Midbrain (tissue), 1 donor: ENCODE measurements at places on chromosomes 3 and 15.

DNA sequence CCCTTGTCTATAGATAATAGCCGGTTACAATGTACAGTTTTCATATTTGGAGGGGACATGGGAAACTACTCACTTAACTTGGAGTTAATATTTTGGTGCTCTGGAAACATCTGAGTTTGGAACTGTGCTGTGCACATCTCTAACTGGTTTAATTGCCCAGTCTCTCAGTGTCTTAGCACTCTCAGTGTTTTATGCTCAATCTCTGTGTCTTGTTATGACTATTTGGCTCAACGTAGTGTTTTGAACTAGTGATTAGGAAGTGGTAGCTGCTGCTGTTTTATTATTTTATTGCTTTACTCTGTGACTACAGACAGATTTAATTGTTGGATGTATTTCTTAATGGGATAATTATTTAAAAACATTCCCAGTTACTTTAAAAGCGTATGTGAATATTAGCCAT, 17.0 kb downstream of the FNDC3B start:
- DNase-seq = no peak

DNA sequence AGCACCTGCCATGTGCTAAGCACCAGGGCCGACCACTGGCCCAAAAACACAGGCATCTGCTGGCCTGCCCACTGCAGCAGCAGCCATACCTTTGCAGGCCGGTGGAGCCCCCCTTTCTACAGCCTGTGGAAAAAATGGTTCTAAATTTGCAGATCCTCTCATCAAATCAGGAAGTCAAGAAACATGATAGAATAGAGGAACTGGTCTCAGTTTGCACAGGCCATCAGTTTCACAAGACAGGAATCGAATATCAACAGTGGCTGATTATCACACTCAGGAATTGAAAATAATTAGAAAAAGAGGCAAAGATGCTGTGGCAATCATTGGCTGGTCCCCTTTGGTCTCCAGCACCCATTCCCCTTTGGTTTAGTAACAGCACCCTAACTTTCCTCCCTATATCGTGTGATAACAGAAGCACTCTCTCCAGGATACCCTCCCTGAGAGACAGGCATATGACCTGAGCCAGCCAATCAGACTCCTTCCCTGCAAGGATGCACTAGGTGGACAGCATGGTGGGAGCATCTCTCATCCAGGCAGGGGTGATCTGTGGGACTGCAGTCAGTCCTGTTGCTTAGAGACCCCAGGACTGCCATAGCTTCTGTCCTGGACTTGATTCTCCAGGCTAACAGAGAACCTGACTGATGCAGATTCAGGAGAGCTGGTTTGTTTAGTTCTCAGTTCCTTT, 3.5 kb upstream of the PAK6 start:
- DNase-seq = peak; percentile 13

DNA sequence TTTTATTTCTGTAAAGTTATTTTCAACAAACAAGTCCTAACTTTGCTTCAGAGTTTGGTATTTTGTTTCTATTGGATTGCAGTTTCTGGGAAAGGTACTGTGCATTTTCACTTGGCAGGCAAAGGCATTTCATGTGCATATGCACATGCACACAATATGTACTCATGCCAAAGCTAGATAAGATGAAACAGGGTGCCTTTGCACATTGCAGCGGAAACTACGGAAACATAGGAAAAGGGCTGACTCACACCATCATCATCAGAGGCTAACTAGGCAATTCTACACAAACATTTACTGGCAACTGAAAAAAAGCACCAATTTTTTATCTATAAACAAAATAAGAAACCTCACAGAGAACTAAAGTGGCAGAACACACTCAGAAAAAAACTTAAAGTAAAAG, 550.6 kb upstream of the NECTIN3 start:
- DNase-seq = no peak

- DNase-seq = no peak
Observed at GRCh38 chr3:14773691-14774128, 45.1 kb upstream of the FGD5 start.

DNA sequence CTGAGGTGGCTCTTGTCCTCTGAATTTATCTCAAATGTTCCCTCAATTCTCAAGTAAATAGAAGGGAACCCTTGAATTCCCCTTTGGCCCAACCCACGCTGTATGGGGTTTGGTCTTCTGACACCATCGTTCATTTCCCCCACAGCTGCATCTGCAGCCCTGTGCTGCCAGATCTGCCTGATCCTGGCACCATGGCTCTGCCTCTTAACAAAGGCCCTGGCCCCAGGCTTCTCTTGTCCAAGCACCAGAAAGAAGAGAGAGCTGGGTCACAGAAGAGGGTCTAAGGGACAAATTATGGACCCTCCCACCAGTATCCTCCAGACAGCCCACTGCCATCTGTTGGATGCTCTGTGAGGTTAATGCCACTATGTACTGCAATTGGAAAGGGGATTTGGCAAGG, 1.8 kb downstream of the MAP1A start:
- DNase-seq = peak; percentile 56

- DNase-seq = no peak
Observed at GRCh38 chr3:195438371-195438770, 4.4 kb downstream of the ACAP2 start.

DNA sequence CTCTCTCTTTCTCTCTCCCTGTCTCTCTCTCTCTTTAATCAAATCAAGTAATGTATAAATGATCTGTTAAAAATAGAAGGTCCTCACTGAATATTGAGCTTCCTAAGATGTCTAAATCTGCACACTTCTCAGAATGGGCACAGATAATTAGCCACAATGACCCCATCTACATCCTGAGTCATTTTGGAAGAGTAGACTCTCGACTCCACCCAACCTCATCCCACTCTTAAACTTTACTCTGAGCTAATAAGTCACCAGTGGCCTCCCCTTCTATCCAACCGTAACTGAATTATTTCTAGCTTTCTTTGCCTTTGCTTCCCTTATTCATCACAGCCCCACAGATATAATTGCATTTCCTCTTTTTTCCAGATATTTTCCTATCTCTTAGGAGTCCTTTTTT, 326.5 kb upstream of the ZNF717 start:
- DNase-seq = no peak

DNA sequence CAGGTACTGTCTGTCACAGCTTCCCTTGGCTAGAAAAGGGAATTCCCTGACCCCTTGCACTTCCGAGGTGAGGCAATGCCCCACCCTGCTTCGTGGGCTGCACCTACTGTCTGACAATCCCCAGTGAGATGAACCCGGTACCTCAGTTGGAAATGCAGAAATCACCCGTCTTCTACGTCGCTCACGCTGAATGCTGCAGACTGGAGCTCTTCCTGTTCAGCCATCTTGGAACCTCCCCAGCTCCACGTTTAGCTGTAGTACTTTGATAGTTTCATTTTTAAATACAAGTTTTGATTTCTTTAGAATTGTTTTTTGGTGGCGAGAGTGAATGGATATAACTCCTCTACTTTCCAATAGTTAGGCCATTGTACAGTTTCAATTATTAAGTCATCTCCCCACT, 17.8 kb upstream of the HDGFL3 start:
- DNase-seq = no peak

- DNase-seq = no peak
Observed at GRCh38 chr3:148880681-148881080, 15.6 kb downstream of the CPA3 start.

DNA sequence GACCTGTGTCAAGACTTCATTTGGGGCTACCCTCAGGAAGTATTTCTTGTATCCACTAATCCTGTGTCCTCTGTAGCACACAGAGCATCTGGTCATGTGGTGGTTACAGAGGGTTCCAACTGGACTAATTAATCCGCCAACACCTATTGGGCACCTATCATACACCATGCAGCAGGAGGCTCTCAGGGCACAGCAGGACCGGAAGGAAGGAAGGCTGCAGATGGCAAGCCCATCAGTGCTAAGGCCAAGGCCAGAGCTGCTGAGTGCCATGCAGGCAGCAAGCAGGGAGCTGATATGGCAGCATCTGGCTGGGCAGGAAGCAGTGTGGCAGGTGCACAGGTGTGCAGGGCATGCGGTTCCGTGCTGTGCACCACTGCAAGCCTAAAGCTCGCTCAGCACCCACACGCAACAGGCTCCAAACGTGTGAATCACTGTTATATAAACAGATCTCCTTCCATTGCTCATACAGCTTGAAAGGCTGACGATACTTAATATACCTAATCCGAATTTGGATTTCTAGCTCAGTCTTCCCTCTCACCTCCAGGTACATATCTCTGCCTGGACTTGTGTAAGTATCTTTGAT, 64.4 kb upstream of the SNRPA1 start:
- no peak for DNase-seq

GRCh38 chr15:86267892-86268291, 188.2 kb downstream of the AGBL1 start:
- DNase-seq = no peak

- no peak for DNase-seq
Observed at GRCh38 chr3:159139326-159139725, 337.5 kb downstream of the MFSD1 start.

GRCh38 chr15:70892912-70893560, 410 bp downstream of the LRRC49 start:
- no peak for DNase-seq

DNA sequence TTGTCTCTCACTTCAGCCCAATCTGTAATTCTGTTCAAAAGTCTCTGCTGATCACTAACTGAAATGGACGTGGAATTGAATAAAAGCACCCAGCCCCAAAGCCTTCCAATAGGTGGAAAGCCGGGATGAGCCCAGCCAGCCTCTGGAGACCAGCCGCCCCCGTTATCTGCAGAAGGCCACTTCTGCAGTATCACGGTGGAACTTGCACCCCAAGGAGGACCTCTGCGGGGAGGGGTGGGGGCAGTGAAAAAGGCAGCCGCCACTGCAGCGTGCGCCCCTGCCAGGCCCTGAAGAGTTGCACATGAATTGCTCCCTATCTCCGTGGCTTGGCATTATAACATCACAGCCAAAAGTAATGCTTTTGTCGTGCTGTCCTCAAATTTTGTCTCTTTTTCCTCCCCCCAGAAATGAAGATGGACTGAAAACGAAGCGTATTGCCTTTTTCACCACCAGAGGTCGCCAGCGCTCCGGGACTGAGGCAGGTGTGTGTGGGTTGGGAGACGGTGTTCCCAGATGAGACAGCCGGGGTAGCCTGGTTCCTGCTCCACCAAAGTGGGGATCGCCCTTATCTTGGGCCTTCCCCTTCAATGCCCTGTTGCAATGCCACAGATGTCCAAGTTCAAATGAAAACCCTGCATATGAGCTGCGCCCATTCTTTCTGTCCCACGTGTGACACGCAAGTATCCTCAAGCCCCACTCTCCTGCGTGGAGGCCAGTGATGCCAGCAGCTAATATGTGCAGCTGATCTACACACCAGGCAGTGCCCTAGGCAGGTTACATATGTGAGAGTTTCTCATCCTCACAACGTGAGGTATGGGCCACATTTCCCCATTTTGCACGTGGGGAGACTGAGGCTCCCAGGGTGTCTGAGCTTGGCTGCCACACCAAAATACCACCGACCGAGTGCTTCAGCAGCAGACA, 96.0 kb downstream of the LRRK1 start:
- DNase-seq = peak; percentile 65

DNA sequence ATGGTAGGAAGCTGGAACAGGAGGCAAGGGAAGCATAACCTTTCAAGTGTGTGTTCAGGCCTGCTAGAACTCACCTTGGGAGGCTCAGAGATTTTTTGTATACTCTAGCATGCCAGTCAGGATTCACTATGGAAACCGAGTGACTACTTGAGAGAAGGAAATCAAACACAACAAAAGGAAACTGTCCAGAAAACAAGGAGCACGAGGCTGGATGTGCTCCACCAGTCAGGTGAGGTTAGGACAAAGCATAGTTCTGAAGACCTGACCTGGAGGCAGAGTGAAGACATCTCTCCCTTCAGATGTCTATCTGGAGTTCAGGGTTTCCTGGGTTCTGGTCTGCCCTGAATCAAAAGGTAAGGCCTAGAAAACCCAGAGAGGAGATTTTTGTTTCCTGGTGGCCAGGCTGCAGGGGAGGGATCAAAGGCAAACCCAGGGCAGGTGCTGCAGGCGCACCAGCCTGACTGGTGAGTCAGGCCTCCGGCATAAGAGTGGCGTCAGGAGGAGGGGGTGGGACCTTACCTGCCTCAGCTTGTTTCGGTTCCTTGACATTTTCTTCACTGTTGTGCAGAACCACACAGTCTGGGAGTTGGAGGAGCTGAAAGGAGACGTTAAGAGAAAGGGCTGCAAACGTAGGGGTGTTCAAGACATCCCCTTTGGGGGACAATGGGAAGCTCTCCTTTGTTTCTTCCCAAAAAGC, 52.2 kb upstream of the OSBPL11 start:
- DNase-seq = no peak

GRCh38 chr3:152264378-152264777, 4.4 kb upstream of the MBNL1 start:
- DNase-seq = no peak

- DNase-seq = peak; percentile 61
Observed at GRCh38 chr3:13078163-13078905, 5.1 kb upstream of the IQSEC1 start.

DNA sequence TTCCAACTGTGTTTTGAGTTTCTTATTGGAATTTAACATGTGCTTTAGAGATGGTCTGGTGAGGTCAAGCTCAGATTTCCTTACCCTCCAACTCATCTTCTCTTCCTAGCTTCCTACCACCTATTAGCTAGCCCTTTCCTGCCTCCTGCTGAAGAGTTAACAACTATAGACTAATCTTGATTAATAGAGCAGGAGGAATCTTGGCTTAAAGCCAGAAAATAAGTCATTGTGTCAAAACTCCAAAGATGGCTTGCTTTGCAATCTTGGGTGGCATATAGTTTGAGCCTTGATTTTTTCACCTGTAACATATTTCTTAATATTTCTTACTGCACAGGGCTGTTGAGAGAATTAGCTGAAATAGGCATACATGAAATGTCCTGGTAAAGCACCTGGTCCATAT, 27.3 kb downstream of the BCL2L10 start:
- DNase-seq = no peak

- no peak for DNase-seq
Observed at GRCh38 chr3:31699309-31699953, 166.7 kb downstream of the STT3B start.

- DNase-seq = no peak
Observed at GRCh38 chr15:68650901-68651709, 72.3 kb downstream of the CORO2B start.

GRCh38 chr3:48572517-48572916, 8.9 kb upstream of the UCN2 start:
- DNase-seq = no peak

DNA sequence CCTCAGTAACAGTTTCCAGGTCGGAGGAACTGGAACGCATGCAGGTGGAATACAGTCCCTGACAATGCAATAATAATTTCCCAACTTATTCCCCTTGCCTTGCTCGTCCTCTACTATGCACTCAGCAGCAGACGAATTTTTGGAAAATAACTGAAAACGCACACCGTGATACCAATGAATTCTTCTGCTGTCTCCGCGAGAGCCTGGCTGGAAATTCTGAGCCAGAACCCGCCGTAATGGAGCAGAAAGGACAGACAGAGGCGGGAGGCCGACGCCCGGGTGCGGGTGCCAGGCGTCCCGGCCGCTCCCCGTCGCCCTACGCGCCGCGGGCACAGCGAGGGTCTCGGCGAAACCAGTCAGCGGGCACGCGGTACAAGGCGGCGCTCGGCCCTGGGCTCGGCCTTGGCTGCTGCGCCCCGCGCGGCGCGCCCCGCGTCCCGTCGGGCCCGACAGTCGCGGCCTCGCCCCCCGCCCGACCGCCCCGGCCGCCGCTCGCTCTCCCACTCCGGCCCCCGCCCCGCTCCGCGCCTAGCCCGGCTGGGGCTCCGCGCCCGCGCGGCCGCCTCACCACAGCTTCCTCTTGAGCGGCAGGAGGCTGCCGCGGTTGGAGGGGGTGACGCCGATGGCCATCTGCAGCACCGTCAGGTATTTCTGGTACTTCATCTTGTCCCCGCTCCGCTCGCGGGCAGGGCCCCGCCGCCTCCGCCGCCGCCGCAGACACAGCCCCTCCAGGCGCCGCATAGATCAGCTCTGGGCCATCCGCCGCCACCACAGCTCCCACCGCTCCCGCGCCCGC, 114.5 kb upstream of the GOLGA8J start:
- DNase-seq = peak; percentile 47

GRCh38 chr15:44710236-44711095, 657 bp downstream of the PATL2 start:
- DNase-seq = no peak
